ENCODE measurements at places on chromosomes 1 and 21. TPM values are rescaled to one million over a fixed set of nuclear protein-coding genes. Genes with fewer than 3 reads are reported as not detected.
A peak's percentile ranks its signal among the peaks of the same experiment; 100 is the strongest.

- peak overlapping the region; percentile 56 for H3K4me3 ChIP-seq
- H3K27ac ChIP-seq: peak overlapping the region; percentile 66
- peaks cover 14% of the 10 kb centered on the region for H3K27me3 ChIP-seq
- peaks cover 100% of the 10 kb centered on the region for H3K4me1 ChIP-seq
Measured at GRCh38 chr1:54299037-54299436, 99.1 kb downstream of the MRPL37 start.

- no peak overlapping the region for H3K27ac ChIP-seq
- no peak for DNase-seq
- H3K4me3 ChIP-seq: no peak overlapping the region
- H3K36me3 ChIP-seq: no peaks in the 10 kb centered on the region
- no peaks in the 10 kb centered on the region for H3K4me1 ChIP-seq
Measured at GRCh38 chr1:10833630-10834557, 37.4 kb upstream of the CASZ1 start.

- no peak overlapping the region for H3K4me3 ChIP-seq
- no peak for DNase-seq
- no peaks in the 10 kb centered on the region for H3K4me1 ChIP-seq
- no peaks in the 10 kb centered on the region for H3K36me3 ChIP-seq
Measured at GRCh38 chr1:230455291-230455690, 29.2 kb upstream of the PGBD5 start.

DNA sequence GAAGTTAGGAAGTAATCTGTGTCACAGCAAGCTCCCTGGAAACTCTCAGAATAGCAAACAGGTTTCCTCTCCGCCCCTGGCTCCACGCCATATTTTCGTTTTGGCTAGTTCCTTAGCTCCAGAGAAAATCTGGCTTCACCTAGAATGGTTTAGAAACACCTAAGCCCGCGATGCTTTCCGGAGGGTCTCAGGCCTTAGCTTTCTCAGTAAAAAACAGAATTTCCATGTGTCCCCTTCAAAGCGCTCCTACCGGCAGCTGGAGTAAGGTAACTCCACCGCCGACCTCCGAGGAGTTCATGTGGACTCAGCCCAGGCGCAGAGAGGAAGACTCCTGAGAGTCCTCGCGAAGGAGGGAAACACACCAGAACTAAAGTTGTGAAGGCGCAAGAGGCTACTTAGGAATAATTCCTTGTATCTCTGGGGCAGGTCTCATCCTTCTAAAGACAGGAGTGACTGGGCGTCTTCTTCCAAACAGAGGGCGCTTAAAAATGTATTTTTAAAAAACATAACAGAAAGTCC is 406 bp downstream of the KIAA0040 start:
- H3K36me3 ChIP-seq: peaks cover 3% of the 10 kb centered on the region
- peak overlapping the region; percentile 99 for H3K4me3 ChIP-seq
- peaks cover 45% of the 10 kb centered on the region for H3K4me1 ChIP-seq
- peak overlapping the region; percentile 92 for H3K27ac ChIP-seq
- no peaks in the 10 kb centered on the region for H3K27me3 ChIP-seq
- DNase-seq: peak; percentile 37

GRCh38 chr1:169260478-169261151 is 107.0 kb downstream of the NME7 start:
- peaks cover 22% of the 10 kb centered on the region for H3K36me3 ChIP-seq
- H3K27ac ChIP-seq: no peak overlapping the region
- no peaks in the 10 kb centered on the region for H3K4me1 ChIP-seq
- DNase-seq: no peak

DNA sequence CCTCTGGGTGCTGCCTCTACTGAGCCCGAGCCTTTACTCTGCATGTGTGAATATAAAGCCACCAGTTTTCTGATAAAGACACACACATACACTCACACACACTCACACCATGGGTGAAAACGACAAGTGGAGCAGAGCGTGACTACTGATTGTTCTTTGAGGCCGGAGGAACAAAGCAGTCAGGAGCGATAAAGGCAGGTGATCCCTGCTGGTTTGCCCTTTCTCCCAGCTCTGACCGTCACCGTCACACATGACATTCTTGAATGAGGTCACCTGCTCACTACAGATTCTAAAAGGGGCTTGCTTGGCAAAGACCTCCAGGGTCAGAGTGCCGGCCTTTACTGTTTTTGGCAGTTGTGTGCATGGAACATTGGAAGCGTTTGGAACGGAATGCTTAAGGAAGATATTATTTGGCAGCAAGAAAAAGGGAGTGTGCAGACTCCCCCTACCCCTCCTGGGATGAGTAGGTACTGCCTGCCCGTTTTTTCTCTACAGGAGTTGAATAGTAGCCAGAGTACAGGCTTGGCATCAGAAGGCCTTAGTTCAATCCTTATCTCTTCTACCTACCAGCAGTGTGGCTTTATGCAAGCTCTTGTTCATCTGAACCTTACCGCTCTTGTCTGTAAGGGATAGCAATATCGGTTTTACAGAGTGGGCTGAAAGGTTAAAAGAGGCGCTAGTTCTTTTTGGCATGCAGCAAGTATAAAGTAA is 79.7 kb downstream of the PBX1 start:
- no peak overlapping the region for H3K4me3 ChIP-seq
- no peaks in the 10 kb centered on the region for H3K27me3 ChIP-seq
- no peak overlapping the region for H3K27ac ChIP-seq
- no peak for DNase-seq
- no peaks in the 10 kb centered on the region for H3K4me1 ChIP-seq

DNA sequence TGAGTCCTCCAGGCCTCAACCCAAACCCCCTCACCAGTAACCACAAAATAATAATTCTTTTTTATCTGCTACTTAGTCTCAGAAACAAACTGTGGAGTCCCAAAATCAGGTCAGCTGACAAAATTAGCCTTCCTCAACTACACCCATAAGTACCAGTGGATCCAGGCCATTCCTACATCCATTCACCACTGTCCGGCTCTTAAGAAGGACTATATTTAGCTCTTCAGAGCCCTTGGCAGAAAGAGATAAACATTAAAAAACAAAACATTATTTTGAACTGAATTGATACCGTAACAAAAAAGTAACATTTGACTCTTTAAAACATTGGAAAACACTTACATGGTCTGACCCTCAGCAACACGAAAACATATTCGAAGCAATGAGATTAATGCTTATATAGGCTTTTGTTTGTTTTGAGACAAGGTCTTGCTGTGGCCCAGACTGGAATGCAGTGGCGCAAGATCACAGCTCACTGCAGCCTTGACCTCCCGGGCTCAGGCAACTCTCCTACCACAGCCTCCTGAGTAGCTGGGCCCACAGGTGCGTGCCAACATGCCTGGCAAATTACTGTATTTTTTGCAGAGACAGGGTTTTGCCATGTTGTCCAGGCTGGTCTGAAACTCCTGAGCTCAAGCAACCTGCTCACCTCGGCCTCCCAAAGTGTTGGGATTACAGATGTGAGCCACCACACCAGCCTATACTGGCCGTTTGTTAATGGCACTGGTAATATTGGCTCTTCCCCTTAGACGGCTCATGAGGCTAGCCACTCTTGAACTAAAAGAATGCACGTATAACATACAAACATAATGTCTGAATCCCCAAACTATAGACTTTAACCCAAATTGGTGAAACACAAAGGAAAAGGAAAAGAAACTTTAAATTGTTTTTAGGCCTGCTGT is 330.7 kb downstream of the SMYD3 start:
- peaks cover 4% of the 10 kb centered on the region for H3K36me3 ChIP-seq
- no peak overlapping the region for H3K4me3 ChIP-seq
- H3K4me1 ChIP-seq: peaks cover 7% of the 10 kb centered on the region
- no peak overlapping the region for H3K27ac ChIP-seq
- DNase-seq: no peak

DNA sequence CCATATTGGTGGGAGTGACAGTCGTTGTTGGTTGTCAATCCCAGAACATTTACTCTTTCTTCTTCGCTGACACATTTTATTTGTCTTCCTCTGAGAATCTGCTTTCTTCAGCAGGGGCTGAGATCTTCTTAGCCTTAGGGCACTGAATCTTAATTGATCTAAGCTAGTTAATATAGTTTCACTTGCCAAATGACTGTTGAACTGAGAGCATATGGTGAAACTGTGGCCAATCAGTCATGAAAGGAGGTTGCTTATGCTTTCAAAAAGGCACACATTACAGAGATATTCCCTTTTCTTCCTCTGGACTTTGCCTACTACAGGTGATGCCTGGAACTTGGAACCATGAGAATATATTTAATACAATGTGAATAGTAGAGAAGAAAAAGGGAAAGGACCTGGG is 60.0 kb upstream of the KIAA0040 start:
- H3K27ac ChIP-seq: no peak overlapping the region
- H3K4me1 ChIP-seq: no peaks in the 10 kb centered on the region
- no peak overlapping the region for H3K4me3 ChIP-seq
- DNase-seq: no peak

GRCh38 chr1:246733704-246734103 is 9.5 kb downstream of the SCCPDH start:
- H3K36me3 ChIP-seq: peaks cover 63% of the 10 kb centered on the region
- H3K27me3 ChIP-seq: no peaks in the 10 kb centered on the region
- no peak overlapping the region for H3K27ac ChIP-seq
- no peak overlapping the region for H3K4me3 ChIP-seq

DNA sequence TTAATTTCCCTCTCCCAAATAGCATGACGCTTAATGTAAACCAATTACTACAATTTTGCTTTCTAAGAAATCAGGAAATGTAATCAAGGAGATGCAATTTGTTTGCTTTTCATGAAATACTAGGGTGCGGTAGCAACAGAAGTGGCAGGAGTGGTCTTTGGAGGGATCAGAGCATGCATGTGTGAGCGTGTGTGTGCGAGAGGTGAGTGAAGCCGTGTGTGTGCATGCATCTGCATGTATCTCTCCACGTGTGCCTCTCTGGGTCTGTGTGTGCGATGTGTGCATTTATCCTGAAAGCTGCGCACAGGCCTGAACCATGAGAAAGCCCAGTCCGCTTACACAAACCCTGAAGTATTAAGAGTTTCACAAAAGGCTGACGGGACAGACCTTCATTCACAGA is 249.8 kb upstream of the C1orf174 start:
- no peaks in the 10 kb centered on the region for H3K4me1 ChIP-seq
- H3K27me3 ChIP-seq: peaks cover 3% of the 10 kb centered on the region
- no peak overlapping the region for H3K4me3 ChIP-seq
- no peaks in the 10 kb centered on the region for H3K36me3 ChIP-seq
- H3K27ac ChIP-seq: no peak overlapping the region

DNA sequence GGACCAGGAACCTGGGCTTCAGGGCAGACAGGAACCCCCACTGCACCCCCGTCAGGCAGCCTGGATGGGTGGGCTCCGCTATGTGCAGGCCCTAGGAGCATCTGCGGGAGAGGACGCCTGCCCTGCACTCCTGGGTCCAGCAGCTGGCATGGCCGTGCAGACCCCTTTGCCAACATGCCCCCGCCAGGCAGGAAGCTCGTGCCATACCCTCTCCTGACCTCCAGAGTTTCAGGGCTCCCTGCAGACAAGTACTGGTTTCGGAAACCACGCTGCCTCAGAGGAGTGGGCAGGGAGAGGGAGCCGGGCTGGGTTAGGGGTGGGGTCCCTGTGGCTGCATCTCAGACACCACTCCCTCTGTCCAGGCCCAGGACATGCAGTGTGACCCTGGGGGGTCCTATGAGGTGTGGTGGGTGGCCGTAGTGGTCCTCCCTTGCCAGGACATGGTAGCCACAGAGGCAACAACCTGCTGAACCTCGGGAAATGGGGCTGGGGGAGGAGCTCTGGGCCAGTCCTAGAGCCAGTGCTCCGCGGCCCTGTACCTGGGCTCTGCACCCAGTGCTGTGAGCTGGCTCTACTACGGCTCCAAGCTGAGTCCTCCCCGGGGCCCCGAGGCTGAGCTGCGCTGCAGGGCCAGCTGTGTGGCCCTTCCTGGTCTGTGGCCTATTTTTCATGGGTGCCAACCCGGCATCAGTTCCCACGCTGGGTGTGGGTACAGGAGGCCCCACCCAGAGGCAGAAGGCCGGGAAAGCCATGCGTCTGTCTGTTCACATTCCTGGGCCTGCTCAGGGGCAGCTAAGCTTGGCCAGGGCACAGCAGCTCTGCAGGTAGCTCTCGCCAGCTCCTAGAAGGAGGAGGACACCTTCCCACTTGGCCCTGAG is 1.4 kb downstream of the PLEKHN1 start:
- H3K4me3 ChIP-seq: peak overlapping the region; percentile 29
- H3K4me1 ChIP-seq: no peaks in the 10 kb centered on the region
- H3K27ac ChIP-seq: no peak overlapping the region

GRCh38 chr1:191707288-191707687 is 451.0 kb upstream of the RGS18 start:
- no peaks in the 10 kb centered on the region for H3K4me1 ChIP-seq
- H3K4me3 ChIP-seq: no peak overlapping the region
- peaks cover 4% of the 10 kb centered on the region for H3K36me3 ChIP-seq
- H3K27me3 ChIP-seq: no peaks in the 10 kb centered on the region
- no peak overlapping the region for H3K27ac ChIP-seq
- no peak for DNase-seq

DNA sequence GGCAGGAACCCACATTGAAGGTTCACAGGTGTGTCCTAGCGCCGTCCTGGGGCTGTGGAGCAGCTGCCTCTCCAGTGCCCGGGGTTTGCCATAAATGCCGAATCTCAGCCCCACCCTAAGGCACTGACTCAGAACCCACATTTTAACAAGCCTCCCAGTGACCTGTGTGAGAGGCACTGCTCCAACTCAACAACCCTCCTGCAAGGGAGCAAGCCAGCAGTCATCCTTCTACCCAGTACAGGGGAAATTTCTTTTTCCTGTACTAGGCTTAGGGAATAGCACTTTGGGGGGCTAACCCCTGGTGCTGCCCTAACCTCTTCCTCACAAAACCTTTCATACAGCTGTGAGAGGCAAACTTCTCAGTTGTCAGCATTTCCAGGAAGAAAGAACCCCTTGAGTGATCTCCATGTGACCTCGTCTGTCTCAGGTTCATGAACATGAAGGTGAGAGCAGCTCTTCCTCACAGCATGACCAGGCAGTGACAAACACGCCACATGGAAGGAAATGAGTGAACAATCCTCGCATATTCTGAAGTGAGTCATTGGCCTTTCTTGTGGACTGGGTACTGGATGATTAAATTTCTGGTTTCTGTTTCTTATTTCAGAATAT is 11.4 kb upstream of the BCAR3 start:
- H3K27me3 ChIP-seq: peaks cover 2% of the 10 kb centered on the region
- H3K27ac ChIP-seq: peak overlapping the region; percentile 18
- H3K4me1 ChIP-seq: peaks cover 4% of the 10 kb centered on the region
- H3K4me3 ChIP-seq: no peak overlapping the region

DNA sequence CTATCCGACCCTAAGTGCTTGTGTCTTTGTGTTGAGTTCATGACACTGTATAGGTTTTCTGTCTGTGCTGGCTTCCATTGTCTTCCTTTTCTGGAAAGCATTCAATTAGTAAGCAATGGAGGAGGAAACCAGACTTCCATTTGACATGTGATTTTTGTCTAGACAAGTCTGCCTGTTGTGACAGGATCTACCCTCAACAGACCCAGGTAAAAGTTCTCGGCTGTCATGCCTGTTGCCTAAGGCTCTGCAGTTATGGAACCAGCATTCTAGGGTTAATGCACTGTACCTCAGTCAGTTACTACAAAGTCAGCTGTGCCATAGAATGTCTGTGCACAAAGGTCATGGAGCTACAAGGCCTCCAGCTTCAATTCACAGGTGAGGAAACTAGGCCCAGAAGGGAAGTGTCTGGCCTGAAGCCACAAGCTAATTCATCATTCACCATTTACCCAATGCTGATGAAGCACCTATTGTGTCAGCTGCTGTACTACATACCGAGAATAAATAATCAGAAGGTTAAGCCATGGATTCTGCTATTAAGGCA is 72.3 kb downstream of the PLPP3 start:
- H3K27me3 ChIP-seq: peaks cover 4% of the 10 kb centered on the region
- no peak for DNase-seq
- no peaks in the 10 kb centered on the region for H3K4me1 ChIP-seq

FCRL1 gene
- polyA plus RNA-seq: 0.41 TPM

PTPRF gene
- polyA plus RNA-seq: not detected

RGL1 gene
- polyA plus RNA-seq: 0.20 TPM

CD244 gene
- 410 TPM for polyA plus RNA-seq

LMX1A gene
- polyA plus RNA-seq: not detected

SPRR4 gene
- polyA plus RNA-seq: not detected
